ENCODE measurements at places on chromosomes 4 and X.

DNA sequence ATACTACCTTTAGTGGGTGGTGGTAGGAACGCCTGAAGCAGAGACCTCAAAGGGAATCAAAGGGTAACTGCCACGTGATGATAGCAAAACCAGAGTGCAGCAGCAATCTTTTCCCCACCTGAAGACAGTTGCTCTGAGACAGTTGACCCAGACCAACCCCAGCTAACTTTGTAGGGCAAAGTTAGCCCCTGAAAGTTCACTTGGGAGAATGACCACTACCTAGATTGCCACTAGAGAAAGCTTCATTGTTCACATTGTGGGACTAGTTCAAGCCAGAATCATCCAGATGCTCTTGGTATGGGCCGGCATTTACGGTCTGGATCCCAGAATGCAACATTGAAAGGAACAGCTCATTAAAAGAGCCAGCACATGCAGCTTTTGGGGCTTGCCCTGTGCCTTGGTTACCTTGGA is 4.1 kb downstream of the SEPTIN6 start:
- DNase-seq: no peak

DNA sequence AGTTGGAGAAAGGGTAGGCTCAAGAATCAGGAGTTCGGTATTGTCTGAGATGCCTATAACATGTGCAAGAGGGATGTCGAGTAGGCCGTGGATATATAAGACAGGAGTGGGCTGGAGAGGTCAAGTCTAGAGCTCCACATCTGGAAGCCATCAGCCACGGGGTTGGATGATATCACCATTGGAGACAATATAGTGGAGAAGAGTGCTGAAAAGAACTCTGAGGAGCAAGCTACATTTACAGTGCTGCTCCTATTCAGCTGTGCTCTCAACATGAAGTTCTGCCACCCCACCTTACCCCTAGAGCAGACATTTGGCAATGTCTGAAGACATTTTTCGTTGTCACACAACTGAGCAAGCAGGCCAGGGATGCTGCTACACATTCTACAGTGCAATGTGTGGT is 20.9 kb upstream of the PLAC1 start:
- DNase-seq: no peak

- no peak for DNase-seq
Measured at GRCh38 chr4:67052814-67053675, 492.3 kb downstream of the CENPC start.

GRCh38 chr4:141417387-141417786 is 196.7 kb downstream of the ZNF330 start:
- no peak for DNase-seq

- DNase-seq: no peak
Measured at GRCh38 chrX:19702856-19703255, 184.5 kb downstream of the SH3KBP1 start.

- no peak for DNase-seq
Measured at GRCh38 chr4:70508801-70509200, 9.6 kb upstream of the AMTN start.

DNA sequence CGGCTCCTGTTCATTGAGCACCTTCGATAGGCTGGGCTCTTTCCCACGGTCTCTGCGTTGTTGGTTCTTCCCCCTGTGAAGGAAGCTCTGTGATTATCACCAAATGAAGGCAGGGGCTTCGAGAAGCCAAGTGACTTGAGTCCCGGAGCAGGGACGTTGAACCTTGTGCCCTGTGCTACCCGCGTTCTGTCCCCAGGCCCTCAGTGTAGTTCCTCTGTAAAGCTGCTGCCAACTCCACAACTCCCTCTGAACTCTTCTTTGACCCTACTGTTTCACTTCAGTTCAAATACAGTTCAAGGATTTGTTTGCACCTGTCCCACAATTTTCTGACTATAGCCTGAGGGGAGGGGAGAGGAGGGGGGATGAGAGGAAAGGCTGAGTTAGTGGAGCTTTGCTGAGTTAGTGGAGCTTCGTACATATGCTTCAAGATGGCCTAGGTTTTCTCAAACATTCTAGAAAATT is 635 bp upstream of the PHF8 start:
- no peak for DNase-seq

- no peak for DNase-seq
Measured at GRCh38 chrX:150035531-150035930, 97.2 kb upstream of the EOLA2 start.

DNA sequence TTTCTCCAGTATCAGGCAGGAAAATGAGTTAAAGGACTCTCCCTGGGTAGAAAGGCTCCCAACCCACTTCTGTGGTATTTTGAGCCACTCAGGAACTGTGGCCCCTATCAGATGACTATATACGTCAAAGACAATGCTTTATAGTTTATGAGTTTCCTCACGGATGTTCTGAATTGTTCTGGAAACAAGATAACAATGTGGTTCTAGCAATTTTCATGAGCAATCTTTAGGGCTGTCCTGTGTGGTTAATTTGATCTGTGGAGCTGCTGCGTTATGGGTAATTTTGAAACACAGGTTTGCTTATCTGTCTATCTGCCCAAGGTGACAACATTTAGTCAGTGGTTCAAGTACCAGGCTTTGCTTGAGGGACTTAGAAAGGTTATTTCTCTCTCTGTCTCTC is 46.7 kb upstream of the IL2 start:
- no peak for DNase-seq

DNA sequence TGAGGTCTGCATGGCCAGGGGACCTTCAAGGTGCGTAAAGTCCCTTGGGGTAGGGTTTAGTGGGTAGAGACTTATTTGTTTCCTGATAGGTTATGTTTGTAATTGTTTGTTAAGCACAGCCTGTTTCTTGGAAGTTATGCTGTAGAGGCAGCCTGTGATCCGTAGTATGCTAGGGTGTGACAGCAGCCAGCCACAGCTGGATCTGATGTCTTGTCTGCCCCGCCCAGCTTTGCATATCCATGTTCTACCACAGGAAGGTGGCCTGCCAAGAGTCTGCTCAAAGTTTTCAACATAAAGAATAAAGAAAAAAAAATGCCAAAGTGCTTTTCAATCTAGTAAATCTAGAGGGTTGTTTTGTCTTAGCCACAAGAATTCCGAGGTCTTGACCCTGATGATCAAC is 19.1 kb upstream of the PRRG3 start:
- no peak for DNase-seq

Measured in Ammon's horn (tissue), 1 donor.